ENCODE measurements at places on chromosomes 3 and 15. TPM values are rescaled to one million over a fixed set of nuclear protein-coding genes. Genes with fewer than 3 reads are reported as not detected.

GRCh38 chr15:38440353-38441129 lies 13.4 kb upstream of the FAM98B start:
- peak; percentile 54 for DNase-seq

DNA sequence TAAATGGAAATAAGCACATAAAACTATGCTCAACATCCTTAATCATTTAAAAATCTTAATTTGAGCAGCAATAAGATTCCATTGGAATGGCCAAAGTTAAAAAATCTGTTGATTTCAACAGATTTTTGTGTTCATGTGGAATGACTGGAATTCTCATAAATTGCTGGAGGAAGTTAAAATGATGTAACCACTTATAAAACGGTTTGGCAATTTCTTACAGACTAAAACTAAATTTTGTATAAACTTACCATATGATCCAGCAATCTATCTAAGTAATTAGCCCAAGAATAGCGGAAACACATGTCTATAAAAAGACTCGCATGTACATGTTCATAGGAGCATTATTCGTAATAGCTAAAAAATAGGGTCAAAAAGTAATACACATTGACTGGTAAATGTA lies 1713.6 kb downstream of the SI start:
- no peak for DNase-seq

The ETV5 gene
- total RNA-seq = 51.4 TPM

The SATB1 gene
- 2.3 TPM for total RNA-seq

The SPATA12 gene
- total RNA-seq = 0.12 TPM

DNA sequence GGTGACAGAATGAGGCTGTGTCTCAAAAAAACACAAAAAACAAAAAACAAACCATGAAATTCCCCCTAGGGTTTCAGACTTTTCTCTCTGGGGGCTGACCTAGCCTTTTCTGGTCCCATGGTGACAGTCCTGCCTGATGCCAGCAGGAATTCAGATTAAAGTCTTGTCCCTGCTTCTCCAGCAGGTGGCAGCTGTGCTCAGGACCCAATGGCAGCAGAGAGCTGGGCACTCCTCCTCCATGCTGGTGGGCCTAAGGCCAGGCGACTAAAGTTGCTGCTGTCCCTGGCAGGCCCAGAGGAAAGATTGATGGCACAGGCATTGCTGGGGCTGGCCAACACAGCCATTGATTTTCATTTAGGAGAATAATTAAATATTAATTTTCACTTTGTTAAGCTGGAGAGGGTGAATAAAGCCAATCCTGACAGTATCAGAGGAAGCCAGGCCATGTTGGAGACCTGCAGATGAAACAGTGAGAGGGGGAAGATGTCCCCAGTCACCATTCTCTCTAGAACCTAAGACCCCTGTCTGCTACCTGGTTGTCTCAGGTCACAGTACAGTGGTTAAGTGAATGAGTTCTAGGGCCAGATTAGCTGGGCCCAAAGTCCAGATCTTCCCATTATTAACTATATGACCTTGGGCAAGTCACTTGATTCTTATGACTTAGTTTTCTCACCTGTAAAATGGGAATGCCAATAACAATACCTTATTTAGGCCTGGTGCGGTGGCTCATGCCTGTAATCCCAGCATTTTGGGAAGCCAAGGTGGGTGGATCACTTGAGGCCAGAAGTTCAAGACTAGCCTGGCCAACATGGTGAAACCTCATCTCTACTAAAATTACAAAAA lies 7.1 kb downstream of the CELF6 start:
- DNase-seq = peak; percentile 58

The EBLN2 gene
- total RNA-seq = 3.4 TPM

The MEX3B gene
- total RNA-seq = 3.6 TPM

DNA sequence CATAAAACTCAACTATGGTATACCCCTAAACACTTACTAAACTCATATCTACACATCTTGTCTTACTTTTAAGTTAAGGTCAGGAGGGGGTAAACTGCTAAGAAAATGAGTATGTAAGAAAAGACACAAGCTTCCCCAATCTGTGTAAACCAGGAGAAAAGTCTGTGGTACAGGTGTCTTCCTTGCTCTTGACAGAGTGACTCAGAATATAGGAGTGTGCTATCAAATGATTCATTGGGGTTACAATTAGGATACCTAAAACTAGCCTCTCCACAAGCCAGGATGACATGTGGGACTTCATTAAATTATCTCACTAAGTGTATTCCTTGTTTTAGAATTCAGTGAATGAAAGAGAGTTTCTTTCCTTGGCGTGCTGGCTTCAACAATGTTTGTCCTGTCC lies 274.8 kb downstream of the BBX start:
- no peak for DNase-seq

The THRB gene
- 2.8 TPM for total RNA-seq

- DNase-seq = no peak
These were observed 17.9 kb downstream of the SERP1 start for GRCh38 chr3:150528354-150528797.

GRCh38 chr3:30508339-30508738 lies 98.1 kb upstream of the TGFBR2 start:
- no peak for DNase-seq

DNA sequence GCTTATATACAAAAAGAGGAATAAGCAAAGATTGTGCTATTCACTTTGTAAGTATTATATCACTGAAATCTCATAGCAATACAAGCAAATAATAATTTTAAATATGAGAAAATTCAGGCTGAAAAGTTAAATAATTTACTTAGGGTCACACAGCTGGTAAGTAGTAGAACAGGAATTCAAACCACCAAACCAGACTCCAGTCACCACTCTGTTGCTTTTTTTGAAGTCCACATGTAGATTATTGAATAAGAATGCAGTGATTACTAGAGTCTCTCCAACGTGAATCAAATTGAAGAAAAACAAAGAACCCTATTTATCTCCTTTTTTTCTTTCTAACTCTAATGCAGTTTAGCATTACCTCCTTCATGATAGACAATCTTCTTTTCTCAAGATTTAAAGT lies 15.9 kb downstream of the SPICE1 start:
- DNase-seq = no peak

- DNase-seq = no peak
These were observed 285.1 kb downstream of the LPP start for GRCh38 chr3:188439080-188439479.

DNA sequence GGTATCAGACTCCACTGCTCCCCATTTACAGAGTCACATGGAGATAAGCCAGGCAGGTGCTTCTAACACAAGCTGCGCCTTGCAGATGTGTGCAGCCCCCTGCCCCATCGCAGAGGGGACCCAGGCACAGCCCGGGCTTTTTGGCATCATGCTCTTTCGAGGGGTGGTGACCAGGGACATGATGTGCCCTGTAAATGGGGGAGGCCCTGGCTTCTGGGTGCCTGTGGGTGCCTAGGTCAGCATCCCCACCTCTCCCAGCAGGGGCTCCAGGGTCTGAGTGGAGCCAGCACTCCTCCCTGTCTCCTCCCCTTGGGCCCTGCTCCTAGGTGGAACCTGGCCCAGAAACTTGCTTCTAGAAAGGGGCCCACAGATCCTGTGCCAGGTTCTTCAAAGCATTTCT lies 15.2 kb downstream of the TRPM1 start:
- DNase-seq = no peak

DNA sequence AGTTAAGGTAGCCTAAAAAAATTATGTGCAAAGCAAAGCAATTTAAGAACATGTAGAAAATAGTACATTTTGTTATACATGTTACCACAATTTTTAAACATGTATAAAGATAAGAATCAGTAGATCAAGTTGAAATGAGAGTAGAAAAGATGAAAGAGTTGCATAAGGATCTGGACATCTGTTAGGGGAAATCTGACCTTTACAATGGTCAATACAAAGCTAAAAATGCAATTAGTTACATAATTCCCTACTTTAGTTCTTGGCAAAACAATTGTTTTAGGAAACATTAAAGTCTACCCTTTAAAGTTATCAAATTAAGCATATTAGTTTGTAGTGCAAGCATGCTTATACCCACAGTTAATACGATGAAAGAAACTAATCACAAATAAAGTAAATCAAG lies 32.7 kb downstream of the TOP2B start:
- DNase-seq = no peak

DNA sequence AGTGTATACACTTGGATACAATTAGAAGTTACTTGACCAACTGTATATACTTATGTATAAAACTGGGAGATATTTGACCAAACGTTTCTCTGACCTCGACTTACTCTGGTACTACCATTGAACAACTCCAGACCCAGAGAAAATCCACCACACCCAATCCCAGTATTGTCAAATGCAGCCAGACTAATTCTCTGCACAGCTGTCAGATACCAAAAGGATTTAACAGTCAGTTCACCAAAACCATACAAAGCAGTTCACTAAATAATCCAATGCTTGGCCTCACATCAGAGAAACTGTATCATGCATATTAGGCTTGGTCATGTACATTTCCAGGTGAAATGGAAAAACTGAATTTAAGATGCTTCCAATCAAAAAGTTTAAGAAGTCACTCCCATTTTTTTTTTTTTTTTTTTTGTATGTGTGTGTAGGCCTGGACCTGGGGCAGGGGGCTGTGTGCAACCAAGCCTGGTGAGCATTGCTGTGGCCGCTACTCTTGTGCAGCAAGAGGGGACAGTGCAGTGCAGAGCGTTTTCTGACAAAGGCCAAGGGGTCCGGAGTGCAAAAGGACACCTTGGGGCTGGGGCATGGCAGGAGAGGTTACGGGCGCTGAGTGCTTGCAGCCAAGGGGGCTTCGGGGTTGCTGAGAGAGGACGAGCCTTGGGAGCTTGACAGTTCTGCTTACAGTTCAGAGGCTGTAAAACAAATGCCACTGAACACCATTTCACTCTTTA lies 1.4 kb downstream of the TOMM70 start:
- DNase-seq = no peak

DNA sequence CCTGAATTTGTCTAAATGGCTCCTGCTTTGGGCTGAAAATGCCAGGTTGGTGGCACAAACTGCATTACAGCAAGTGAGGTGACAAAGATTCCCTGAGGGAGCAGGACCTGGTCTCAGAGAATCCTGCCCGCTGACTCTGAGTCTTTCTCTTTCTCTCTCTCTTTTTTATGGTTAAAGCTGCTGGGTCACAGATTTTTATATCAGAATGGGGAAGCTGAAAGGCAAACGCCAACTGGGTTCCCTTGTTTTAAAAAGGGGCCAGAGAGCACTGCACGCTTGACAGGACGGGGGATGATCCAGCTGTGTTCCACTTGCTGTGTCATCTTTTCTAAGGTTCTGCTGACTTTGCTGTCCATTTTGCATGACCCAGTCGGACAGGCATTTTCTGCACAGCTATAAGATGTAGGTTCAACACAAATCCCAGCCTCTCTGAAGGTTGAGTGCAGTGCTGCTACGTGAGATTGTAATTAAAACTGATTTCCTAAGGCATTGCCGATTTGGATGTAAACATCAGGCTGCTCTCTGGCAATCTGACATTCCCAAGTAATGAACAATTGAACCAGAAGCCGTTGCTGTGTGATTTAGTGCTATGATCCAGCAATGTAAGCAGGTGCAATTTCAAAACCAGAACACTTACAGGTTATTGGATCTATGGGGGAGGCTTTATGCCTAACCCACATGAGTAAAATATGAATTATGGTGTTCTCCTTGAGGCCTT lies 25.8 kb downstream of the ARHGEF3 start:
- DNase-seq = no peak

- DNase-seq = no peak
These were observed 56.5 kb downstream of the CLDN1 start for GRCh38 chr3:190265796-190266195.

DNA sequence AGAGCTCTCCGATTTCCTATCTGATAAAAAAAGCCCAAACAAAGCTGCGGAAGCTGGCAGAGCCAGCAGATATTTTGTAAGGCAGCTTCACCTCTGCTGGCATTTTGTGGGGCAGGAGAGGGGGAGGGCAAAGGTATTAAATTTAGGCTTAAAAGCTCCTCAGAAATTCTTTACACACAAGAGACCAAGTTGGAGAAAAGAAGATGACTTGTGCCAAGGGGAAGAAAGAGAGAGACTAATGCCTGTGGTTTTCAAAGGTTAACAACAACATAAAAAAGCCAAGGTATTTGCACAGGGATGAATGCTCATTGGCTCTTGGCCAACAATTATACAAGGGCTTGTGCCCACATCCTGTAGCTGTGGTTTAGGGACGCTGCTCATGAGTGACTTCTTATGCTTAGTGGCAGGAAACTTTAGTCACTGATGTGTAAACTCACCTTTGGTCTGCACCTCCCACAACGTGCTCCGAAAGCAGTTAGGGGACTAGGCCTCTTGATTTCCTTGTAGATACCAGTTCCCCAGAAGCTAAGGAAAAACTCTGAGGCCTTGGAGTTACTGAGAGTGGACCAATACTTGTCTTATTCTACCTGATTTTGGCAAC lies 152.9 kb downstream of the TPRG1 start:
- DNase-seq = peak; percentile 7

DNA sequence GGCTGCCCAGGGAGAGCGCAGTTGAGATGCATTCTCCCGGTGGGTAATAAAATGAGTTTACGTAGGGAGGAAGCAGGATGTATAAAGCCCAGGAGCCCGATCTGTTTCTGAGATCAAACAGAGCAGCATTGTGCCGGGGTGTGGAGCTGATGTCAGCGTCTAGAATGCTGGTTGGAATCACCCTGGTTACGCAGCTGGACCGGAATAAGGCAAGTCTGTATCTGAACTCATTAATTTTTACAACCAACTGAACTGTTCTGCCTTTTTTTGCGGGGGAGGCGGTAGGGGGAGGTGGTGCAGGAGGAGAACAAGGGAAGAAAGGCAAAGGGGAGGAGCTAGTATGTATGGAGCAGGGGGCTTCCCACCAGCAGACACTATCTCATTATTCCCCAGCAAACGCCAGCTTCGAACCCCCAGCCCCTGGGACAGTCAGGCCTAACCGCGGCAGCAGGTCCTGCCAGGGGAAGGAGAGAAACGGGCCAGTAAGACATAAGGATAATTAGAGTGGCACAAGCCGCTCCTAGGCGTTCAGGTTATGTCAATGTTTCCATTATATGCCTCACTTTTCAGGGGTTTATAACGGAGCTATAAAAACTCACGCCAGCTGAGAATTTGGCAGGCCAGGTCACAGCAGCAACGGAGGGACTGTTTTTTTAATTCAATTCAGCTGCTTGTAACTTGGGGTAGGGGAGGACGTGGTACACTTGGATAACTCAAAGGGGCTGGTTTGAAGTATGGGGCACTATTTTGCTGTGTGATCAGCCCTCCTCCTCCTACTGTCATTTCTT lies 175.3 kb upstream of the HES1 start:
- DNase-seq = no peak

The MRPL46 gene
- 41.1 TPM for total RNA-seq

- no peak for DNase-seq
These were observed 459.9 kb upstream of the TPRG1 start for GRCh38 chr3:188711881-188712247.

The C15orf62 gene
- total RNA-seq = 0.25 TPM

DNA sequence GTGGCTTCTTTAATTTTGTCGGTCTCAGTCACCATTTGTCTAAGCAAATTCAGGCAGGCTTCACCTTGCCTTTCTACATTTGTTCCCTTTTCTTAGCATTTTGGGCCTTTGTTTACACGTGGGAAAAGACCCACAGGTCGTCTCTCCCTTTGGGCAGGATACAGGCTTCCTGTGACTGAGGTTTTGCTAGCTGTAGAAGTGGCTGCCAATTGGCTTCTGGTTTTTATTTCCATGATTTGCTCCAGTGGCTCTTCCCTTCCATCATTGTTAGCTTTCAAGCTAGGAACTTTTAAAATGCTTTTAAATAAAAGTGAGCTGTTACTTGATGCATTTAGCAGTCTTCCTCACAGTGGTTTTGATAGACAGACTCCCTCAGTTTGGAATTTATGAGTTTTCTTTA lies 37.3 kb downstream of the MLH1 start:
- DNase-seq = no peak
